ENCODE measurements at places on chromosomes 2 and 18. TPM values are rescaled to one million over a fixed set of nuclear protein-coding genes. Genes with fewer than 3 reads are reported as not detected.
A peak's percentile ranks its signal among the peaks of the same experiment; 100 is the strongest.

The VIT gene
- not detected for total RNA-seq

The PLCD4 gene
- not detected for total RNA-seq

DNA sequence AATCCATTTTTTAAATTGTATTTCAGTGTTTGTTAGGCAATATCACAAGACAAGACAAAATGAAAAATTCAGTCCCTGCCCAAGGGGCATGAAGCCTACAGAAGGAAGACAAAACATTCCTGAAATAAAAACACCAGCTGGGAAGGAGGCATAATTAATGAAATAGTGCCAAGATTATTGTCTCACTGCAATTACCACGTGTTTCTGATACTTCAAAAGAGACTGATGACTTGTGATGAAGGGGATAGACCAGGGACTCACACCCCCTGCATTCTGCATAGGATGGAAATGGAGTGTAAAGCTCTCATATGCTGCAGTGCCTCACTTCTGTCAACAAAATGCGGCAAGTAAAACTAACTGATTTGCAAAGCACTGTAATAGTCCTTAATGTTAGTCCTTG lies 178.1 kb downstream of the BARD1 start:
- no peak overlapping the region for H3K27ac ChIP-seq
- no peak overlapping the region for H3K4me3 ChIP-seq
- H3K36me3 ChIP-seq = no peaks in the 10 kb centered on the region
- no peak for DNase-seq
- no peaks in the 10 kb centered on the region for H3K27me3 ChIP-seq

The ACTR3 gene
- total RNA-seq = 569 TPM

- peak; percentile 66 for DNase-seq
- peak within 1 kb of the TSS; percentile 78 for H3K4me3 ChIP-seq
- no peaks in the 10 kb centered on the region for H3K36me3 ChIP-seq
- H3K27me3 ChIP-seq = no peaks in the 10 kb centered on the region
- H3K4me1 ChIP-seq = peaks cover 5% of the 10 kb centered on the region
- H3K27ac ChIP-seq = peak within 1 kb of the TSS; percentile 44
Measured at GRCh38 chr2:158456309-158457066, at the start of the genes CCDC148 and PKP4. Gene CCDC148, minus strand, starts transcription at chr2:158456753. Its CDS starts 314 bp downstream, at chr2:158456439. Gene PKP4, plus strand, starts transcription at chr2:158456952. Its CDS starts 76,233 bp downstream, at chr2:158533185.

DNA sequence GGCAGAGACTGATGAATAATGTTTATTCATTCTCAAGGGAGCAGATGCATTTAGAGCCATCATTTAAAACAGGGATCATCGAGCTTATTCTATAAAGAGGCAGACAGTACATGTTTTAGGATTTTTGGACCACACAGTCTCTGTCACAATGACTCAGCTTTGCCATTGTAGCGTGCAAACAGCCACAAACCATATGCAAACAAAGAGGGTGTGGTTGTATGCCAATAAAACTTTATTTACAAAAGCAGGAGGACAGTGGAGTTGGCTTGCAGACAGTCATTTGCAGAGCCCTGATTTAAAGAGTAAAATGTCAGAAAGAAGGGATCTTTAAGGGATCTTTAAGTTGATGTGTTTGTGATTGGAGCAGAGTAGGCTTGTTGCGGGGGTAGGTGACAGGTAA lies 51.5 kb downstream of the SMIM21 start:
- H3K27ac ChIP-seq = no peak overlapping the region
- H3K36me3 ChIP-seq = no peaks in the 10 kb centered on the region
- no peaks in the 10 kb centered on the region for H3K4me1 ChIP-seq
- no peak for DNase-seq

- no peak overlapping the region for H3K27ac ChIP-seq
- no peak overlapping the region for H3K4me3 ChIP-seq
- H3K4me1 ChIP-seq = no peaks in the 10 kb centered on the region
- no peak for DNase-seq
Measured at GRCh38 chr2:54042341-54042740, 71.5 kb upstream of the PSME4 start.

DNA sequence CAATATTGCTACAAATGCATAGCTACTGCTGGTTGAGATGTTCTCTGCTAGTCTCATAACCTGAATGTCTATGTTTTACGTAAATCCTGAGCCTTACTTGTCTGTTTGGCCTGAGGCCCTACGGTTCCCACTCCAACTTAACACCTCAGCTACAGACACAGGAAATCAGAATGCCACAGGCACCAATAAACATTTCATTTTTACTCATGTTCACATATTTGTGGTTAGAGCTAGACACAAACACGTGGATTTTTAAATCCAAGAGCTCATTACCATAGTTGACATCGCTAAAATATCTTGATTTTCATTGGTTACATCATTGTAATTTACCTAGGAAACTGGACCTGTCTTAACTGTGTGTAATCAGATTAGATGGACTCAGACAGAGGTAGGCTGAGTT lies 263.8 kb upstream of the CDH19 start:
- H3K27me3 ChIP-seq = no peaks in the 10 kb centered on the region
- no peak for DNase-seq

The PRKAG3 gene
- total RNA-seq = not detected

The LRP2 gene
- total RNA-seq = 0.15 TPM

GRCh38 chr2:85485815-85486214 lies 53.2 kb upstream of the MAT2A start:
- H3K4me3 ChIP-seq = no peak overlapping the region
- H3K36me3 ChIP-seq = no peaks in the 10 kb centered on the region
- no peaks in the 10 kb centered on the region for H3K4me1 ChIP-seq
- no peaks in the 10 kb centered on the region for H3K27me3 ChIP-seq

The CRACDL gene
- 0.72 TPM for total RNA-seq

GRCh38 chr2:231341100-231341499 lies 54.4 kb upstream of the B3GNT7 start:
- no peaks in the 10 kb centered on the region for H3K36me3 ChIP-seq
- no peak for DNase-seq
- H3K4me1 ChIP-seq = no peaks in the 10 kb centered on the region
- no peak overlapping the region for H3K4me3 ChIP-seq
- no peak overlapping the region for H3K27ac ChIP-seq

DNA sequence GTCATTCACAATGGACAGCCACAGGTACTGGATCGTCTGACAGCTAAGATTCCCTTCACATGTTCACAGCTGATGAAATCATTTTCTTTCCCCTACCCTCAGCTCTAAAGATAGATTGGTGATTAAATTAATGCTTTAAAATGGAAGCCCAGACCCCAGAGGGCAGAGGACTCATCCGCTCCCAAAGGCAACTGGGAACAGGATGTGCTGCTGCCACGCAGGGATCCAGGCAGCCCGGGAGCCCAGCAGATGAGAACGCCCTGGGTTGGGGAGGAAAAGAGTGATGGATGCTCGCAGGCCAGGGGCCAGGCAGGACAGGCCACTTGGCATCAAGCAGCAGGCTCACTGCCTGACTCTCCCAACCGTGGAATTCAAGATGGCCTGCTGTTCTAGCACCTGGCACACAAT lies 41.3 kb downstream of the HDHD2 start:
- H3K27me3 ChIP-seq = no peaks in the 10 kb centered on the region
- no peak for DNase-seq
- no peak overlapping the region for H3K27ac ChIP-seq
- H3K4me1 ChIP-seq = no peaks in the 10 kb centered on the region
- no peaks in the 10 kb centered on the region for H3K36me3 ChIP-seq
- H3K4me3 ChIP-seq = no peak overlapping the region

GRCh38 chr2:174020926-174021662 lies 55.9 kb upstream of the SP3 start:
- H3K36me3 ChIP-seq = no peaks in the 10 kb centered on the region
- H3K27me3 ChIP-seq = no peaks in the 10 kb centered on the region
- H3K27ac ChIP-seq = no peak overlapping the region
- H3K4me3 ChIP-seq = 0 out of 2 replicates have a peak overlapping the region, but pooled peaks have one; percentile 14
- no peak for DNase-seq
- H3K4me1 ChIP-seq = peaks cover 17% of the 10 kb centered on the region

The ACVR2A gene
- 1.7 TPM for total RNA-seq

- H3K27me3 ChIP-seq = no peaks in the 10 kb centered on the region
- no peak overlapping the region for H3K4me3 ChIP-seq
- no peak overlapping the region for H3K27ac ChIP-seq
- DNase-seq = no peak
- H3K36me3 ChIP-seq = no peaks in the 10 kb centered on the region
Measured at GRCh38 chr18:71807586-71807985, 736.6 kb downstream of the CBLN2 start.

The MEP1B gene
- not detected for total RNA-seq

The SERPINB13 gene
- total RNA-seq = not detected

DNA sequence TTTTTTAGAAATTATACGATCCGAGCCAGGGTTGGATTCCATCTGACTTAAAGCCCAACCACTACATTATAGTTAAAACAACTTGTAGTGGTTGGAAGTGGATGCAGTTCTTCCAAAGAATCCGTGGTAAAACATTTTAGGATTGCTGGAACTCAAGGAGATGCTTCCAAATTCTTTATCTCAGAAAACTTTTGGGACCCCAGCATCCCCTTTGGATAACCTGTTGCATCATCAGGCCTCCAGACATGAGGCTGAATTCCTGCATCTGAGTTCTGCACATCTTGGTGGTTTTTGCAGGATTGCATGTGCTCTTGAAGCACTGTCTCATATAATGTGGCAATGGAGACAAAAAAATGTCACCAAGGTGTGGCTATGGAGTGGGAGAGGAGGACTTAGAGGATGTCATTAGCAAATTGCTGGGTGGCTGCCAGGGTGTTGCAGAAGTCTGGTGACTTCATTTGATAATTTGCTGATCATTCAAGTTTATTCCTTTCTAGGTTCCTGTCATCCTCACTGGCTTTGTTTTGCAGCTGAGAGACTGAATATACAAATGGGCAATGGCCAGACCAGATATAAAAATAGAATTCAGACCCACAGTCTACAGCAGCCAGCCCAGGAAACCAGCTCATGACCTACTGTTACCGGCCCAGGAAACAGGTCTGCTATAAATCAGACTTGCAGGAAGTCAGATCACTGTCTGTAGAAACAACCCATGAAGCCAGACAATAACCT lies 207.7 kb downstream of the BCL2 start:
- H3K4me3 ChIP-seq = no peak overlapping the region
- H3K4me1 ChIP-seq = peaks cover 14% of the 10 kb centered on the region
- no peak for DNase-seq
- H3K27me3 ChIP-seq = no peaks in the 10 kb centered on the region
- H3K27ac ChIP-seq = no peak overlapping the region

DNA sequence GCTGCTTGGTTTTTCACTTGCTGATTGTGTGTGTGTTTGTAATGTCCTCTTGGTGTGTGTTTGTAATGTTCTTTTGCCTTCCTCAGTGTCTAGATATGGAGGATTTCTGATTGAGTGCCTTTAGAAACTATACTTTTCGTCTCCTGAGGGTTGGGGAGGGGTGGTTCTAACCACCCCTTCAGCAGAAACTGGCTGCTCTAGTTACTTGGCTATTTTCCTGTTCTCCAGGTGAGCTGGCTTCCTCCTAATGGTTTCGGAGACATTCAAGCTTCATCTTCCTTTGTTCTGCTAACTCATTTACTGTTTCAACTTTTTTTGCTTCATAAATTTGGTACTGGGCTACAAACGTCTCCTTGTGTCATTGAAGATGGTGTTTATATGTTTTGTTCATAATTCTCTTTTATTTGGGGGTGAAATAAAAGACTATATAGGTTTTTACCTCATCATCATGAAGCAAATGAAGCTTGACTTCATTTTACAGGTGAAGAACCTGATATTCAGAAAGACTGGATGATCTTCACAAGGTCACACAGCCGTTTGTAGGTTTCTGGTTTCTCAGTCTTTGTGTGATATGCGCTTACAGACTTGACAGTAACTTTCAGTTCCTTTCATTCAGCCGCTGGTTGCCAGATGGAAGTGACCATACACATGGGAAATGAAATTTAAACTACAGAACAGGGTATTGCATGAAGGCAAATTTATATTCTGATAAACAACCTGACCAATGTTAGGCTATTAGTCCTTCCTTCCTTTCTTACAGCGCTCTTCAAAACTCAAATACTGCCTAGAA lies 238.5 kb downstream of the GALR1 start:
- no peak for DNase-seq
- H3K36me3 ChIP-seq = no peaks in the 10 kb centered on the region
- no peak overlapping the region for H3K4me3 ChIP-seq
- H3K27me3 ChIP-seq = 0 out of 2 replicates have a peak, but pooled peaks cover 2% of the 10 kb centered on the region
- no peak overlapping the region for H3K27ac ChIP-seq
- no peaks in the 10 kb centered on the region for H3K4me1 ChIP-seq

DNA sequence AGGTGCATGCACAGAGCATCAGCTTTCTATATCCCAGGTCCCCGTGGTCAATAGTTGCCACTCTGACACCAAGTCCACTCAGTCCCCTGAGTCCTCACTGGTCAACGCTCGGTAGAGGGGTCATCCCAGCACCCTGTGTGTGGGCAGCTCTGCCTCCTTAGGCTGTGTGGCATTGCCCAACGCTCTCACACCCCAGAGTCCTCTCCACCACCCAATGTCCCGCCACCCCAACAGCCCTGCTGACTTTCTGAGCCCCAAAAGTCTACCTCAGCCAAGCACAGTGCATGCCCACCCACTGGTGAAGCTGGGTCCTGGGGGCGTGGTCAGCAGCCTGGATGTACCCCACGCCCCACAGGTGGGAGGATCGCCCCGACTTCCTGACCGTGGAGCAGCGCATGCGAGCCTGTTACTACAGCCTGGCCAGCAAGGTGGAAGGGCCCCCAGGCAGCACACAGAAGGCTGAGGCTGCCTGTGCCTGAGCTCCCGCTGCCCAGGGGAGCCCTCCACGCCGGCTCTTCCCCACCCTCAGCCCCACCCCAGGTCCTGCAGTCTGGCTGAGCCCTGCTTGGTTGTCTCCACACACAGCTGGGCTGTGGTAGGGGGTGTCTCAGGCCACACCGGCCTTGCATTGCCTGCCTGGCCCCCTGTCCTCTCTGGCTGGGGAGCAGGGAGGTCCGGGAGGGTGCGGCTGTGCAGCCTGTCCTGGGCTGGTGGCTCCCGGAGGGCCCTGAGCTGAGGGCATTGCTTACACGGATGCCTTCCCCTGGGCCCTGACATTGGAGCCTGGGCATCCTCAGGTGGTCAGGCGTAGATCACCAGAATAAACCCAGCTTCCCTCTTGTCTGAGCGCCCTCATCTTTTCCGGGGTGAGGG lies 25.9 kb downstream of the ZAP70 start:
- H3K27ac ChIP-seq = no peak overlapping the region
- H3K4me1 ChIP-seq = no peaks in the 10 kb centered on the region
- H3K4me3 ChIP-seq = no peak overlapping the region
- no peak for DNase-seq
- no peaks in the 10 kb centered on the region for H3K27me3 ChIP-seq
- no peaks in the 10 kb centered on the region for H3K36me3 ChIP-seq

DNA sequence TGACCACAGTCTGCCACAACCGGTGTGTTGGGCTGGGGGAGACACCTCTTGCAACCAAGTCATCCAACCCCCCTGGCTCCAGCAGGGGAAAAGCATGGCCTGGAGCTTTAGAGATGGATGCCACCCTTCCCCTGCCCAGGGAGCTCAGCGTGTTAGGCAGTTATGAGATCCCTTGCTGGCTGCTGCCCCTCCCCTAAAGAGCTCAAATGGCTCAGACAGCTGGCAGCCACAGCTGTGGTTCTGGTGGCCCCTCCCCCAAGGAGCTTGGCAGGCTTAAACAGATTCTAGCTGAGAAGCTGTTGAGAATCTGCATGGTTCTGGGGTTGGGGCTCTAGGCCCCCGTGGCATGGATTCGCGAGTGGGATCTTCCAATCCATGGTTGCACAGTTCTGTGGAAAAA lies 64.7 kb downstream of the TEX51 start:
- no peaks in the 10 kb centered on the region for H3K36me3 ChIP-seq
- H3K4me3 ChIP-seq = no peak overlapping the region
- H3K4me1 ChIP-seq = no peaks in the 10 kb centered on the region
- H3K27ac ChIP-seq = no peak overlapping the region
- H3K27me3 ChIP-seq = no peaks in the 10 kb centered on the region

- H3K4me3 ChIP-seq = no peak overlapping the region
- H3K27me3 ChIP-seq = no peaks in the 10 kb centered on the region
- H3K27ac ChIP-seq = no peak overlapping the region
- no peak for DNase-seq
- no peaks in the 10 kb centered on the region for H3K4me1 ChIP-seq
Measured at GRCh38 chr2:88187038-88187676, 17.0 kb downstream of the THNSL2 start.
